Osteocyte (in vitro differentiated cells): ENCODE measurements at places on chromosomes 4 and X. TPM values are rescaled to one million over a fixed set of nuclear protein-coding genes. Genes with fewer than 3 reads are reported as not detected.
A peak's percentile ranks its signal among the peaks of the same experiment; 100 is the strongest.

DNA sequence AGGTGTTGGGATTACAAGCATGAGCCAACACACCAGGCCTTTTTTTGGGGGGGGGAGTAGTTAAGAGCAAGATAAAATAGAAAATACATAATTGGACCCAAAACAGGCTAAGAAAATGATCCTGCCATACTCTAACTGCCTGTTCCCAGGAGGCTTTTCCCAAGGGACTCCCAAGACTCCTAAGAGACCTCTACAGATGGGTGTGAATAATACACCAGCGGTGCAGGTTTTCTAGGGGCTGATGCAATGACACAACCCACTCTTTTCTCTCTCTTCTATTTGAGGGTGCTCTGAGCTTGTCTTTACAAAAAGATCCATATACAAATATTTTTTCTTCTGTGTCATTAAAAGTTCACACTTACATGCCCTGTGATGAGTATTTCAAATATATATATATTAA is 116.9 kb downstream of the RASL11B start:
- no peak for DNase-seq

DNA sequence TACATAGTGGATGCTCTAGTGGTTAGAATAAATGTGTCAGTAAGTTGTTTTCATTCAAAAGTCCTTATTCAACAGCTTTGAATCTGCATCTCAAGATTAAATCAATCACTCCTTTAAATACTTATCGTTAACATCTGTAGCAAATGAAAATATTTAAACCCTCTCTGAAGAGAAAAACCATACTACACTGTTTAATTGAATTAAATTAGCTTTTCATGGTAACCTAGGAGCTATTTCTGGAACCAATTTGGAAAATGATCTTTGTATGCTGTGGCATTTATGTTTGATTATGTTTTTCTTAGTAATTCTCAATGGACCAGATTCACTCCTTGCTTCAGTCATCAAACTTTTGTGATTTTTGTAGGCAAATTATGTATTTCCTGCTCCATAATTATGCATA is 9.7 kb downstream of the BMPR1B start:
- DNase-seq, result no peak

GRCh38 chr4:26061248-26061986 is 147.4 kb downstream of the SMIM20 start:
- DNase-seq, result no peak

DNA sequence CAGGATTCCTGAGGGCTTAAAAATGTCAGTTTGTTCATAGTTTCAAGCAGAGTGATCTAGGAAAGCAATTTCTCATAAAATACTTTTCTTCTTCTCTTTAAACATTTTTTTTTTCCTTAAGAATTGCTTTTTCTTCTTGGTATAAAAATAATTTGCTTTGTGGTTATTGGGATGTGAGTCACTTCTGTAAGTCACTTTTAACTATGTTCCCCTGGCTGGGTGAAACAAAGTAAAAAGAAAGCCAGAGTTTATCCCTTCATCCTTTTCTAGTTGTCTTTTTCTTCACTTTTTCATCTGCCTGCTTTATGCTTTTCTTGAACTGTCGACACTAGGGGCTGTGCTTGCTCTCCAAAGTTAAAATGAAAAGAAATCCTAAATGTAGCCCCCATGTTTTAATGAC is 33.5 kb downstream of the ARSJ start:
- DNase-seq, result no peak

DNA sequence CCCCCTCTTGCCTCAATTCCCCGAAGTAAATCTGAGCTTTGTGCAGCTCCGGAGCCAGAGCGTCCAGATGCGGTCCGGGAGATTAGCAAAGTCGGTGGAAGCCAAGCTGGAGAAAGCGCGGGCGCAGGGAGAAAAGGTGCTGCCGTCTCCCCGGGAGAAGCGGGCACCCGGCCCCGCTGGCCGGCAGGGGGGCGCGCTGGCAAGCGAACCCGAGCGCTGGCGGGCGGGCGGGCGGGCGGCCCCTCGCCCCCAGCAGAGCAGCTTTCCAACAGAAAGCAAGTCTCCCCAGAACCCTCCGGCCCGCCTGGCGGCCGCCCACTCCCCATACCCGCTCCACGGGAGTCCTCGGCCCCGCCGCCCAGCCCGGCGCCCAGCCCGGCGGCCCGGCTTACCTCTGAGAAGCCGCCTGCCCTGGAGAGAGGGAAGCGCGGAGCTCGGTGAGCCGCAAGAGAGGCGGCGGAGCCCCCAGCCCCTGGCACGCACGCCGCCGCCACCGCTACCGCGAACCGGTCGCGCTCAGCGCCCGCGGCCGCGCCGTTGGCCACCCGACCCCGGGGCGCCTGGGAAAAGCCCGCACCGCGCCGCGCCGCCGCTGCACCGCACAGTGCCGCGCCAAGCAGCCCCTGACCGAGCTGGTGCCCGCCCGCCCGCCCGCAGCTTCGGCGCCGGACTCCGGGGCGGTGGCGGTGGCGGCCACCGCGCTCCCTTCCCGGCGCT is 529 bp upstream of the CITED1 start:
- peak; percentile 83 for DNase-seq

The AKAP14 gene
- not detected in 2 replicates for total RNA-seq

The CYTL1 gene
- 82.4 and 86.8 TPM in 2 replicates for total RNA-seq

- no peak for DNase-seq
Observed at GRCh38 chrX:1316527-1316926, 20.1 kb upstream of the IL3RA start.

DNA sequence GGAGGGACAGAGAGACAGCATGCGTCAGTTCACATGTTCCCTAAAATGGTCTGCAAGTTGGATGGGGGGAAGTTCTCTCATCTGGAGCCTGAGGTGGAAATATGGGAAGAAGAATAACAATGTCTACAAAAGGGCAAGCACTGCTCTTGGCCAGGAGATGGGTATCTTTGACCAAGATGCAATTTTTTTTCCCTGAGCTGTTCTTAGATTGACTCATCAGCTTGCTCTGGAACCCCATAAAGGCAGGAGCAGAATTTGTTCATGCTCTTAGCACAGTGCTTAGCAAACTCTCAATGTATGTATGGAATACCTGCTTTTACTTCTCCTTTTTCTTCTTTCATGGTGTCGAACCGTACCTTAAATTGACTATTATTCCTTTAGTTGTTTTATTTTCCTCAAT is 90.5 kb upstream of the ZNF827 start:
- no peak for DNase-seq

The PRDM8 gene
- 0.10 and 0.13 TPM in 2 replicates for total RNA-seq

DNA sequence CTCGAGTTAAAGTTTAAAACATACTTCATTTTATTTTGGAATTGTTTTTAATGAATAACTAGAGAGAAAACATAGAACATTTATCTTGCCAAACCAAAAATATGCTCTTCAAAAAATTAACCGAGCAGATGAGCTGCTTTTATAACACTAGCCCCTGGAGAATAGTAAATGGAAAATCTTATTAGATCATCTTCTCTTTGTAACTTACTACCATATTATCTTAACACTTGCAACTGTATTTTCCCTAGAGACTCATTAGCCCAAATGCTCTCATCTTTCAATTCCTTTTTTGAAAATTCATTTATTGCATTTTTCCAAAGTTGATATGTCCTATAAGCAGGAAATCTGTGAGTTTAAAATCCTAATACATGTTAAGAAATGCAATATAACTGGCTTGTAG is 143.3 kb downstream of the CAMK2D start:
- DNase-seq, result no peak

The DMD gene
- total RNA-seq, result 317 and 334 TPM in 2 replicates

The UGT2A1 gene
- not detected in 2 replicates for total RNA-seq
